ENCODE measurements at places on chromosomes 4 and X. TPM values are rescaled to one million over a fixed set of nuclear protein-coding genes. Genes with fewer than 3 reads are reported as not detected.

Gene NEUROG2
- not detected for total RNA-seq

Gene TMSB15B
- total RNA-seq, result 5.1 TPM

DNA sequence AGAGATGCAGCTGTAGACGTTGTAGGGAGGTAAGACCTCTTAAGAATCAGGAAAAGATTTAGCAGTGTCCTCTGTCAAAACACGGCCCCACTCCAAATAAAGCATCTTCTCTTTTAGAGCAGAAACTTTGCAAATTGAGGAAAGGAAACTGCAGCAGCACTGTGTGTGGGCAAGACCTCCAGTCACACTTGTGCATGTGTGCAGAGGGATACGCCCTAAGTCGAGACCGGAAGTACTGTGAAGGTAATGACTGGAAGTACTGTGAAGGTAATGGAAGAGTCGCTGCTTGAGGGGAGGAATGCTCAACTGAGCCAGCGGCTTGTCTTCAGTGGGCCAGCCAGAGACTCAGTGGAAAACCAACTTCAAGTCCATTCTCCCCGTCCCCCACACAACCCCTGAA, 46.5 kb downstream of the EGF start:
- no peak overlapping the region for H3K4me3 ChIP-seq
- H3K27me3 ChIP-seq, result no peaks in the 10 kb centered on the region
- H3K36me3 ChIP-seq, result no peaks in the 10 kb centered on the region

Gene MORC4
- total RNA-seq, result 12.8 TPM

DNA sequence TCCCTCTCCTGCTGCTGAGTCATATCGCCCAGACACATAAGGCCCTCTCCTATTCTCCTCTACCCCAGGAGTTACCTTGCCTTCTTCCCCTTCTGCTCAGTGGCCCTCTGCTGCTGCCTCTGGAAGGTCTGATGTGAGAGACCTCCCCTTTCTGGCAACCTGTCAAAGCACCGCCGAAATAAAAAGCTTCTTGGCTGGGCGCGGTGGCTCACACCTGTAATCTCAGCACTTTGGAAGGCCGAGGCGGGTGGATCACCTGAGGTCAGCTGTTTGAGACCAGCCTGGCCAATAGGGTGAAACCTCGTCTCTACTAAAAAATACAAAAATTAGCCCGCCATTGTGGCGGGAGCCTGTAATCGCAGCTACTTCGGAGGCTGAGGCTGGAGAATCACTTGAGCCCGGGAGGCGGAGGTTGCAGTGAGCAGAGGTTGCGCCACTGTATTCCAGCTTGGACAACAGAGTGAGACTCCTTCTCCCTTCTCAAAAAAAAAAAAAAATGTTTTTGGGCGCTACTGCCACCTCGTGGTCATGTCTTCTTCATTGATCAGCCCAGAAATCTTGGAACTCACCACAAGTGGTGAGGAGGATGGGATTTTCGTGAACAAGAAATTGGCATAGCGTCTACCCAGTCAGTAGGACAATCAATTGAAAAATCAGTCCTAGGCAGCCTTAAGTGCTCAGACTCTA, 8.6 kb upstream of the ZXDA start:
- H3K27ac ChIP-seq, result no peak overlapping the region
- no peak overlapping the region for H3K4me3 ChIP-seq
- no peak for DNase-seq
- H3K27me3 ChIP-seq, result no peaks in the 10 kb centered on the region

DNA sequence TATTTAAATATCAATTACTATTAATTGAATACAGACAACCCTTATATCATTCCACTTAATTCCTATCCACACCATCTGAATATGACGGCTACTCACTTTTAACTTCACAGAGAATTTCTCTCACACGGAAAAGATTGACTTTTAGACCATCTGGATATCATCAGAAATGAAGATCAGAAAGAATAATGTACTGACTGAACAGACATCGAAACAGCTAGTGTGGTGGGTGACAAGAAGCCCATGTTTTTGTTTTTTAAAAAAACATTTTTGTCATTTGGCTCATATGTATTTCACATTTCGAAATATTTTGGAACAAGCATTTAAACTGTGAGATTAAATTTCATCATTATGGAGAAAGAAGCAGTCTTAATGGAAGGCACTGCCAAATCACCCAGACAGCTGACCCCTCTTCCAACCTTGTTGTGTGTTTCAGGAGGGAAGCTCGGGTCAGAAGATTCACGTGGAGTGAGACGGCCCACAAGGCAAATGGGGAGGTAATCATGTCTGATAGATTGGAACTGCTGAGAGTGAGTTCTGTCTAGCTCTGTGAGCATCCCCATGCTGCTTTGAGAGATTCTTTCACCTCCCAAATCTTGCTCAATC, 204.2 kb upstream of the RASGEF1B start:
- H3K27me3 ChIP-seq, result no peaks in the 10 kb centered on the region
- H3K27ac ChIP-seq, result no peak overlapping the region
- H3K4me1 ChIP-seq, result no peaks in the 10 kb centered on the region
- no peak overlapping the region for H3K4me3 ChIP-seq
- no peaks in the 10 kb centered on the region for H3K36me3 ChIP-seq
- no peak for DNase-seq

- peaks cover 22% of the 10 kb centered on the region for H3K4me1 ChIP-seq
- no peak overlapping the region for H3K27ac ChIP-seq
- H3K4me3 ChIP-seq, result no peak overlapping the region
- H3K36me3 ChIP-seq, result no peaks in the 10 kb centered on the region
- DNase-seq, result no peak
- H3K27me3 ChIP-seq, result no peaks in the 10 kb centered on the region
Measured at GRCh38 chrX:45745479-45745878, 544.8 kb upstream of the DIPK2B start.

GRCh38 chrX:100994352-100995281, 25.1 kb downstream of the ARL13A start:
- no peak overlapping the region for H3K27ac ChIP-seq
- no peak overlapping the region for H3K4me3 ChIP-seq
- H3K4me1 ChIP-seq, result no peaks in the 10 kb centered on the region
- H3K27me3 ChIP-seq, result no peaks in the 10 kb centered on the region

Gene BLOC1S4
- 10.8 TPM for total RNA-seq

Gene PRRG1
- 8.6 TPM for total RNA-seq

Gene MAGEA12
- not detected for total RNA-seq

DNA sequence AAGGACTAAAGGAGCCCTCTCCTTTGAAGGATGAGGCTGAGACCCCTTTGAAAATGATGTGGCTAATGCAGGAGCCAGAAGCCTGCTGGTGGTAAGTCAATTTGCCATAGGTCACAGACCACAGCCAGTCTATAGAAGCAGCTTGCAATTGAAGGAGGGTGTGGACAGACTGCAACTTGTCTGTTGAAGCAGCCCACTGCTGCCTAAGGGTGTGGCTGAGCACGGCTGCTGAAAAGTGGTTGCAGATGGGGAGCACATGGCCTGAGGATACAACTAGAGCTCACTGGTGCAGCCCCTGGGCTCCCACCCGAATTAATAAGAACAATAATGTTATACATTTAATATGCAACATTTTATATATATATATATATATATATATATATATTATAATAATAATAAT, 11.4 kb upstream of the EXOC1L start:
- H3K27ac ChIP-seq, result no peak overlapping the region
- H3K36me3 ChIP-seq, result no peaks in the 10 kb centered on the region
- H3K4me1 ChIP-seq, result no peaks in the 10 kb centered on the region
- no peak overlapping the region for H3K4me3 ChIP-seq

GRCh38 chr4:18439311-18439710, 417.8 kb upstream of the LCORL start:
- no peak overlapping the region for H3K27ac ChIP-seq
- no peaks in the 10 kb centered on the region for H3K36me3 ChIP-seq
- H3K4me3 ChIP-seq, result no peak overlapping the region

GRCh38 chr4:152063621-152064240, 302.9 kb upstream of the GATB start:
- H3K4me1 ChIP-seq, result no peaks in the 10 kb centered on the region
- no peaks in the 10 kb centered on the region for H3K27me3 ChIP-seq
- no peaks in the 10 kb centered on the region for H3K36me3 ChIP-seq
- H3K27ac ChIP-seq, result no peak overlapping the region
- no peak for DNase-seq
- H3K4me3 ChIP-seq, result no peak overlapping the region

Gene FRG2
- not detected for total RNA-seq

Gene DMP1
- not detected for total RNA-seq

Gene ZNF280C
- 3.9 TPM for total RNA-seq

DNA sequence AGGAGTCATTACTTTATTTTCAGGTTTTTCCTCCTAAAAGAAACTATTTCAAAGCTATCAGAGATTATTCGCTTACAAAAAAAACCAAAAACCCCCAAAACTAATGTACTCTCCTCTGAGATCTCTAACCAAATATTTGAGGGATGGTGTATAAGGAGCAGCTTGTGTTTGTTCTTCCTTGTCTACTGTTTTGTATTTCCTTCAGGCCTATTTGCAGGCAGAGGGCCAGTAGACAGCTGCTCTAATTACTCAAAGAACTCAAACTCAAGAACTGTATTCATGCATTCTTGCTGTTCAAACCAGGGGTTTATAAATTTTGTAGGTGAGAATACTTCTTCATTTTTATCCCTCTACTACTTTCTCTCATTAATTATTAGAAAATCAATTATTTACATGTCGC, 51.3 kb downstream of the SH3RF1 start:
- no peak overlapping the region for H3K4me3 ChIP-seq
- peak; percentile 37 for DNase-seq
- no peaks in the 10 kb centered on the region for H3K27me3 ChIP-seq
- no peaks in the 10 kb centered on the region for H3K36me3 ChIP-seq

DNA sequence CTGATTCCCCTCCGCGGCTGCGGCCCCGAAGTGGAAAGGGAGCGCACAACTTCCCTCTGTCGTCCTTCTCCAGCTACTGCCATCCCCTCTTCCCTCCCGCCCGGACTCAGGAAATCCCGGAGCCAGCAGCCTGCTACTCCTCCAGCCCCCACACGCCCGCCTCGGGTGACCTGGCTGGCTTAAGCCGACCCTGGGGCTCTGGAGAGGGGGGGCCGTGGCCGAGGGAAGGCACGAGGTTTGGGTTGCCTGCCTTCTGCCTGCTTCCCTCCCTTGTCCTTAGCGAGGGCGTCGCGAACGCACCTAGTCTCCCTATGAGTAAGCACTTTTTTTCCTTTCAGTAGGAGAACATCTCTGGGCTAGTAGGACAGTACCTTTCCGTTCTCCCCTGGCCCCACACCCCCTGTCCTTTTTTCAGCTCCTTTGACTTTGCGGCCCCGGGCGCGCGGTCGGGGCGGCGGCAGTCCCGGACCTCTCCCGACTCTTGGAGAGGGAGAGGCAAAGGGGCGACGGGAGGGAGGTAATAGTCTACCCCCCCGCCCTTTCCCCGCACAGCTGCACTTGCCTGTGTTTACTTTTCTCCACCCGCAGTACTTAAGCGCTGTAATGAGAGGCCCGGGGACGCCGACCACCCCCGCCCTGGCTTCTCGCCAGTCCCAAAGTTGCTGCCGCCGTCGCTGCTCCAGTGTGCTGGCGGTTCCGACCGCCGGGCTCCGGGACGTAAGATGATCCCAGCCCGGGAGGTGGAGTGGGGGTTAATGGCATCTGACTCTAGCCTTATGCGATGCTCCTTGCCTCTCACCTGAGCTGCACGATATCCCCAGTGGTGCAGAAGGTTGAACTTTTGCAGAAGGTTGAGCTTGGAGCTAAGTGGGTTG, 868 bp downstream of the PLS3 start:
- H3K27ac ChIP-seq, result peak overlapping the region; percentile 85
- H3K36me3 ChIP-seq, result no peaks in the 10 kb centered on the region
- H3K4me3 ChIP-seq, result peak overlapping the region; percentile 48
- no peaks in the 10 kb centered on the region for H3K4me1 ChIP-seq

Gene BBS12
- total RNA-seq, result 2.5 TPM

DNA sequence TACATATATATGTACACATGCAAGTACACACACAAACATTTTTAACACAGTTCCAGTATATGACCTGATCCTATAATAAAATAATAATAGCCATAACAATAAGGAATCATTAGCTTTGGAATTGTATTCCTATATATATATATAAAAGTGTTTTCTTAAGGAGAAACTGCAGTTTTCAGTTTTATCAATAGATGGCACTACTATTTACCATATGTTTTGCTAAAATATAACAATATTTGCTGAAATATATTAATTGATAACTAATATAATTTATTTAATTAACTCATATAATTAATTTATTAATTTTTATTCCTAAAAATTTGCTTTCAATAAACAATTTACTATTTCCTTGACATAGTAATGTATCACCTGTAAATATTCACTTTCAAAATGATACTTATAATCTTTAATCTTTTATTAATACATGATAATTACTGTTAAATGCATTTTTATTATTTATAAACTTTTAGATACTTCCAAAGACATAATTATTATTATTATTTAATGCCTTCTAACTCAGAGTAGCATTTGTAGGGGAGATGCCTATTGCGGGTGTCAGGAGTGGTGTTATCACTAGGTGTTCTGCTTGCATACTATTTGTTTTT, 599.5 kb downstream of the FSTL5 start:
- no peak overlapping the region for H3K4me3 ChIP-seq
- DNase-seq, result no peak
- no peaks in the 10 kb centered on the region for H3K4me1 ChIP-seq
- H3K36me3 ChIP-seq, result no peaks in the 10 kb centered on the region
- H3K27me3 ChIP-seq, result no peaks in the 10 kb centered on the region
- no peak overlapping the region for H3K27ac ChIP-seq

GRCh38 chr4:83276299-83277040, 8.1 kb downstream of the COQ2 start:
- no peaks in the 10 kb centered on the region for H3K27me3 ChIP-seq
- no peak for DNase-seq
- no peaks in the 10 kb centered on the region for H3K4me1 ChIP-seq
- no peak overlapping the region for H3K4me3 ChIP-seq

Gene MAGEC2
- total RNA-seq, result not detected

DNA sequence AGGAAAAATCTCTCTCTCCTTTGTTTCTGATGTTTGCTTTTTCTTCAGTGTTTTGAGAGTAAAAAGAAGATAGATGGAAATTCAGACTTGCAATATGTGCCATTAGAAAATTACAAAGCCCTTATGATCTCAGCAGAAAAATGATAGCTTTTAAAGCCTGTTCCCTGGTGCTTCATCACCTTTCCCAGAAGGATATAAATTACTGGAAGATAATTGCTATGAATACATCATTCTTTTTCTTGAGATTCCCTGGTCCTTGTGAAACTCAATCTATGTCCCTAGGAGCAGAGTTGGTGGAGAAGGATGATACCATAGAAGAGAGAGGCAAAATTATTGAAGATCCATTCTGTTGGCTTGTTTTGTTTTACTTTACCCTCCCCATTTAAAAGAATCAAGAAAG, 86.5 kb downstream of the GLRA3 start:
- H3K27ac ChIP-seq, result no peak overlapping the region
- H3K4me3 ChIP-seq, result no peak overlapping the region
- no peak for DNase-seq
- no peaks in the 10 kb centered on the region for H3K36me3 ChIP-seq

Gene TLR2
- total RNA-seq, result 170 TPM

DNA sequence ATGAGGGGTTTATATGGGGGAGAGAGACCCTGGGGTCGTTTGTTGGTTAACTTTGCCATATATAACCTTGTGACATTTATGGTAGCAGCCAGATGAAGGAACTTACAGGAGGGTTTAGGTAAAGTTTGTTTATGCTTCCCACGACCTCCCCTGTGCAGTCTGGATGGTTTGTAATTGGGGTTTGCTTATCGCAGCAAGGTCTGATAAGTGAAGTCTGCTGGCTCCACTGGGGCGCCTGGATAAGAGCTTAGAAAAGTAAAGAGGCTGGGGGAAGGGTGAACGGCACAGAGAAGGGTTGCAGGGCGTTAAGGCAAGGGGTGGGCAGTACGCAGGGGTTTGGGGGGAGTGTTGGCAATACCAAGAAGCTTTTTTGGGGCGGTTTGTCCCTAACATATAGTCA, 98.7 kb downstream of the KDM6A start:
- no peak overlapping the region for H3K4me3 ChIP-seq
- no peak for DNase-seq

- H3K4me3 ChIP-seq, result no peak overlapping the region
- H3K4me1 ChIP-seq, result no peaks in the 10 kb centered on the region
- DNase-seq, result no peak
- H3K27me3 ChIP-seq, result no peaks in the 10 kb centered on the region
- H3K36me3 ChIP-seq, result no peaks in the 10 kb centered on the region
Measured at GRCh38 chrX:16843208-16843909, 26.8 kb downstream of the RBBP7 start.
